ENCODE measurements at places on chromosomes 11 and 22. TPM values are rescaled to one million over a fixed set of nuclear protein-coding genes. Genes with fewer than 3 reads are reported as not detected.

GRCh38 chr11:74132833-74133232 is 38.0 kb downstream of the C2CD3 start:
- no peak for DNase-seq

- DNase-seq = no peak
Observed at GRCh38 chr22:41991111-41991510, 7.5 kb upstream of the WBP2NL start.

The ZMAT5 gene
- total RNA-seq = 27.7 TPM

- DNase-seq = no peak
Observed at GRCh38 chr11:132037467-132037862, 667.0 kb downstream of the NTM start.

DNA sequence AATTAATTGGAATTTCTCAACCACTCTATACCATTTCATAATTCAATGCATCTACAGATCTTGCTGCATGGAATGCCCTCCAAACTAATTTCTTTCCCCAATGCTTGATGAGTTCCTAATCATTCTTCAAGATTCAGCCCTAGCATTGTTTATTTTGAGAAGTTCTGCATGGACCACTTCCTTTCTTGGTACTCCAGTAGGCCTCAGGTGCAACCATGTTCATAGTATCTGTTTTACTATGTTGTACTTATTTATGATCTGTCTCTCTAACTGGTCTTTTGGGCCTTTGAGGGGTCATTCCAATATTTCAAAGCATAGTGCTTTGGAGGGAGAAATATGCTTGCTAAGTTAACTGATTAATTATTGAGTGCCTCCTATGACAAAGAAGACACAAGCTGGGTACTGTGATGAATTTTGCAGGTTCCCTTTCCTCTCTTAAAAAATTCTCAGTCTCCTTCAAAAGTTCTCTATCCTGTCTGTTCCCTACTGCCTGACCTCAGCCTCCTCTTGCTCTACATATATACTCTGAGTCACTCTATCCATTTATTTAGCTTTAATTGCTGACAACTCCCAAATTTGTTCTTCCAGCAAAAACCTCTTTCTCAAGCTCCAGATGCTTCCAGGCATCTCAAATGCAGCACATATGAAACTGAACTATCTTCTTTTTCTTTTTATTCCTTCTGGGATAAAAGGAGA is 9.5 kb downstream of the MRPL17 start:
- DNase-seq = no peak

GRCh38 chr22:37552524-37553163 is 7.6 kb upstream of the CDC42EP1 start:
- no peak for DNase-seq

- no peak for DNase-seq
Observed at GRCh38 chr22:19394274-19395050, 37.1 kb downstream of the HIRA start.

- DNase-seq = no peak
Observed at GRCh38 chr11:11982975-11983374, 25.5 kb downstream of the DKK3 start.

GRCh38 chr22:49317369-49317768 is 510.3 kb downstream of the BRD1 start:
- no peak for DNase-seq

The NEFH gene
- total RNA-seq = 0.92 TPM

GRCh38 chr11:118058311-118059245 is 18.3 kb upstream of the TMPRSS4 start:
- DNase-seq = no peak

The PHETA2 gene
- 0.34 TPM for total RNA-seq

- peak; percentile 60 for DNase-seq
Observed at GRCh38 chr11:25899617-25900160, 432.2 kb upstream of the ANO3 start.

GRCh38 chr11:62611705-62612365 is 740 bp downstream of the EML3 start:
- peak; percentile 18 for DNase-seq

GRCh38 chr11:20474176-20474881 is 86.8 kb downstream of the PRMT3 start:
- DNase-seq = no peak

The UBASH3B gene
- 12.8 TPM for total RNA-seq

DNA sequence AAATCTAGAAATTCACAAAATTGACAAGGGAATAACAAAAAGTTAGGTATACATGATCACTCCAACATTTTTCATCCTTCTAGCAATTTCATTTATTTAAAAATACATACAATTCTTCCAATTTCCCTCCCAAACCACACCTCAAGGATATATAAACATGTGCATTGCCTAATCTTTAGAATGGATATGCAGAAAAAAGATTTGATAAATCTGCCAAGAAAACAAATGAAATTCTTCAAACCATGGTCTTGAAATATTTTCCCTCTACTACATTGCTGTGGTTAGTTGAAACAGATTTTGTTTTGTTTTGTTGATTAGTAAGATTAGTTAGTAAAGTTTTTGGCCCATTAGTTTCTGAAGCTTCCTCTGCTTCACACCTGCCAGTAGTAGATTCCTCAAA is 703.3 kb upstream of the CCDC179 start:
- no peak for DNase-seq

- no peak for DNase-seq
Observed at GRCh38 chr11:63710476-63711217, 29.3 kb downstream of the RTN3 start.

DNA sequence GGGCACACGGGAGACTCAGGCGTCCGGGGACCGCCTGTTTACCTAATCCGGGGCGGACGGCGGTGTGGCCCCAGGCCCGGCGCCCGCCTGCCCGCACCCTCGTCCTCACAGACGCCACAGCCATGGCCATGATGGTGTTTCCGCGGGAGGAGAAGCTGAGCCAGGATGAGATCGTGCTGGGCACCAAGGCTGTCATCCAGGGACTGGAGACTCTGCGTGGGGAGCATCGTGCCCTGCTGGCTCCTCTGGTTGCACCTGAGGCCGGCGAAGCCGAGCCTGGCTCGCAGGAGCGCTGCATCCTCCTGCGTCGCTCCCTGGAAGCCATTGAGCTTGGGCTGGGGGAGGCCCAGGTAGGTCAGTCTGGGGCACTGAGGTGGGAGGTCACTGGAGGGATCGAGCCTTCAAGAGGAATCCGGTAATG is 10.0 kb upstream of the RAB1B start:
- DNase-seq = no peak

DNA sequence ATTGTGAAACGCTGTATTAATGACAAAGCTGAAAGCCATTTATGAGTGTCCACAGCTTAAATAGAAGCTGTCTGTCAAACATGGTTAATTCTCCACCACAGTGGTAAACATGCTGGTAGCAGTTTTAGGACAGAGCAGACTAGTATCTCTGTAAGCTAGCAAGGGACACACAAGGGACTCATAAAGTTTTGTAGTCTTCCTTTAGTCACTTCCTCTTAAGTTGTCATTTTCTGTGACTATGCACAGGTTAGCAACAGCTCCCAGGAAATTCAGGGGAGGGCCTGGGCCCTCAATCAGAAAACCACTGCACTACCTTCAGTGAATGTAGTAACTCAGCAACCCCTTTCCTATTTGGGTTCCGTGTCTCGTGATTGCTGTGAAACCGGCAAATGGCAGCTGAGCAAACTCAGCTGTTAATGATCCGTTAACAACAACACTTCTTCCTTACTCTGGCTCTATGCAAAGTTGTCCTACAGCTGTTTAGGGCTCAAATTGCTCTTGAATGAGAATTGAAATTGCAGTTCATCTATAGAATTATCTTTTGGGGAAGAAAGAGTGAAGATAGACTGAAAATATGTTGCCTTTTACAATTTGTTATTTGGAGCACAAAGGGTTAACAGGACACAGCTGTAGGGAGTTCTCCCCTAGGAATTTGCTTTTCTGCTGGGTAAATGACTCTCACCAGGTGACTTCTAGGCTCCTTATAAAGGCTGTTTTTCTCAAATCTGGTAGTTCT is at the start of gene MMP26:
TSS of gene MMP26 (plus strand) at position 731 of the 736 bp plus-strand sequence.
- no peak for DNase-seq

The DERL3 gene
- total RNA-seq = 0.26 TPM

The OLFML1 gene
- total RNA-seq = not detected

- DNase-seq = no peak
Observed at GRCh38 chr11:126147208-126148111, 64.0 kb downstream of the RPUSD4 start.

DNA sequence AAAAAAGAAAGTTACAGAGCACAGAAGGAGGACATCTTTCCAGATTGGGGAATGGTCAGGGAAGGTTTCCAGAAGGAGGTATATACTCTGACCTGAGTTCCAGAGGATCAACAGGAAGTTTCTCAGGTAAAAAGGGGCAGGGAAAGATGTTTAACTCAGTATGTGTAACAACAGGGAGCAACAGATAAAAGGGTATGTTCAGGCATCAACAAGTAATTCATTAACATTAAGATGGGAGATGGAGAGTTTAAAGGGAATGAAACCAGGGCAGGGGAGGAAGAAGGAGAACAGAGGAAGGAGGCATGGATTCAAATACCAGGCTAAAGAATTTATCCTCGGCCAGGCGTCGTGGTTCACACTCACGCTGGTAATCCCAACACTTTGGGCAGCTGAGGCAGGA is 2.5 kb upstream of the DENND5A start:
- no peak for DNase-seq

The OR5T2 gene
- total RNA-seq = not detected

- DNase-seq = no peak
Observed at GRCh38 chr11:113663567-113663966, 42.5 kb downstream of the TMPRSS5 start.

DNA sequence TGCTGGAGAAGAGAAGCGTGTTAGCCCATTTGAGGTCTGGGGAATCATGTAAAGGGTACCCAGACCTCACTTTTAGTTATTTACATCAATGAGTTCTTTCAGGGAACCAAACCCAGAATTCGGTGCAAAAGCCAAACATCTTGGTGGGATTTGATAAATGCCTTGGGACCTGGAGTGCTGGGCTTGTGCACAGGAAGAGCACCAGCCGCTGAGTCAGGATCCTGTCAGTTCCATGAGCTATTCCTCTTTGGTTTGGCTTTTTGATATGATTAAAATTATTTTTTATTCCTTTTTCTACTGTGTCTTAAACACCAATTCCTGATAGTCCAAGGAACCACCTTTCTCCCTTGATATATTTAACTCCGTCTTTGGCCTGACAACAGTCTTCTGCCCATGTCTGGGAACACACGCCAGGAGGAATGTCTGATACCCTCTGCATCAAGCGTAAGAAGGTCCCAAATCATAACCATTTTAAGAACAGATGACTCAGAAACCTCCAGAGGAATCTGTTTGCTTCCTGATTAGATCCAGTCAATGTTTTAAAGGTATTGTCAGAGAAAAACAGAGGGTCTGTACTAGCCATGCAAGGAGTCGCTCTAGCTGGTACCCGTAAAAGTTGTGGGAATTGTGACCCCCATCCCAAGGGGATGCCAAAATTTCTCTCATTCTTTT is 65.2 kb downstream of the ALX4 start:
- no peak for DNase-seq

DNA sequence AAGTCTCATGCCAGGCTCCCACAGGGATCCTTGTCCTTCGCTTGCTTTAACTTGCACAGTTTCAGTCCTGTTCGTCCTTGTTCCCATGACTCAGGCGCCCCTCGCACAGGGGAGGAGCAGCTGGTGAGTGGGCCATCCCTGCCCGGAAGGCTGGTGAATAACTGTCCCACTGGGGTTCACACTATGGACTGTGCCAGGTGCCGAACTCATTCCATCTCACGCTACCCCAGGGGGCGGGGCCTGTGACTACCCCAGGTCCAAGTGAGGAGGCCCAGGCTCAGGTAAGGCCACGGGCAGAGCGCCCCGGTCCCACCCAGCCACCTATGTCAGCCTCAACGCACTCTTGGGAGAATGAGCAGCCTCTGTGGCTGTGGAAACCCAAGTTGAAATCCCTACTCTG is 7.2 kb upstream of the CARD10 start:
- no peak for DNase-seq

DNA sequence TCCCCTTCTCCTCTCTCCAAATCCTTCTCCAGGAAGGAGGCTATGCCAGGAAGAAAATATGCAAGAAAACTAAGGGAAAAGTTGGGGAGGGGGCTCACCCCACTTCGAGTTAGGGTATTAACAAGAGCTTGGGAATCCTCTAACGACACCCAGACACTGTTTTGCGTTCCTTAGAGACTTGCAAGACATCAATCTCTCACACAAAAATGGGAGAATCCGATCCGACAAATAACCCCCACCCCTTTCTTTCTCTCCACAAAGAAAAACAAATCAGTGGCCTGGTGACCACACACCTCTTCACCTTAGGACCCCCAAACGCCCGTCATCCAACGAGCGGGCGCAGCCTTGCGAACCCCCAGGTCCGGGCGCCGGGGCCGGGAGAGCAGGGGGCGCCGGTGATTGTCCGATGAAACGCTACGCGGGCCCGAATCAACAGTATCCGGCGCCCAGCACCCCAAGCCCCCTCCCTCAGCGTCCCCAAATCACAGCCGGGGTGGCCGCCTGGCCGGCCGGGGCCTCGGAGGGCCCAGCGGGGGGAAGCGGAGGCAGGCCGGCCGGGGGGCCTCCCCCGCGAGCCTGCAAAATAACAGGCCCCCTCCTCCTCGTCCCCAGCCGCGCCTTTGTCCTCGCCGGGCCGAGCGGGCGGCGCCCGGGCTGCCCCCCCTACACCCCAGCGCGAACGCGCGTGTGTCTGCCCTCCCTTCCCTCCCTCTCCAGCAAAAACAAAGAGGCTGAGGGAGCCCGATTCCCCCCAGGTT is 690 bp downstream of the CSNK1E start:
- DNase-seq = peak; percentile 48

- DNase-seq = no peak
Observed at GRCh38 chr22:49289822-49290679, 537.6 kb downstream of the BRD1 start.

DNA sequence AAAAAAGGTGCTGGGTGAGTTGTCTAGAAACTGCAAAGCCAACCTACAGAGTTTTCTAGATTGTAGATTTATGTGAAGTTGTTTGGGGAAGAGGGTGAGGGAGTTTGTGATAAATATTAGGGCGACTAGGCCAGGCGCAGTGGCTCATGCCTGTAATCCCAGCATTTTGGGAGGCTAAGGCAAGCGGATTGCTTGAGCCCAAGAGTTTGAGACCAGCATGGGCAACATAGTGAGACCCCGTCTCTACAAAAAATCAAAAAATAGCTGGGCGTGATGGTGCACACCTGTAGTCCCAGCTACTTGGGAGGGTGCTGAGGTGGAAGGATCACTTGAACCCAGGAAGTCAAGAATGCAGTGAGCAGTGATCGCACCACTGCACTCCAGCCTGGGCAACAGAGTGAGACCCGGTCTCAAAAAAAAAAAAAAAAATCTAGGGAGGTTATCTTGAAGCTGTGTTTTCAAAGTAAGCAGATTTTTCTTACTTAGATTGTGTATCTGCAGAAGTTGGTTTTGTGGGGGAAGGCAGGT is 844 bp downstream of the APOL6 start:
- no peak for DNase-seq

The TYR gene
- 1,340 TPM for total RNA-seq

The LIF gene
- 3.2 TPM for total RNA-seq
